ENCODE measurements at places on chromosomes 11 and 22.

GRCh38 chr11:80349997-80350396, 909.2 kb upstream of the TENM4 start:
- DNase-seq: no peak

DNA sequence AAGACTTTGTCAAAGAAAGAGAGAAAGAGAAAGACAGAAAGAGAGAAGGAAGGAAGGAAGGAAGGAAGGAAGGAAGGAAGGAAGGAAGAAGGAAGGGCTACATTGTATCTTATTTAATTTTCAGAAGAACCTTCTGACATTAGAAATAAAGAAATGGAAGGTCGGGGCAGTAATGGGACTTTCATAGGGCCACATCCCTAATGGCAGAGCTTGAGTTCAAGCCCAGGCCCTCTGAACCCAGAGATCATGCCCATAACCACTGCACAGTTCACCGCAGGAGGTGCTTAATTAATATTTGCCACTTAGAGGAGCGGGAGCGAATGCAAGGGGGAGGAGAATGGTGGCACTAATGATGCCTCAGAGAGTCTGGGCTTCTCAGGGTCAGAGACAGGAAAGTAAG, 233.3 kb downstream of the MN1 start:
- no peak for DNase-seq

DNA sequence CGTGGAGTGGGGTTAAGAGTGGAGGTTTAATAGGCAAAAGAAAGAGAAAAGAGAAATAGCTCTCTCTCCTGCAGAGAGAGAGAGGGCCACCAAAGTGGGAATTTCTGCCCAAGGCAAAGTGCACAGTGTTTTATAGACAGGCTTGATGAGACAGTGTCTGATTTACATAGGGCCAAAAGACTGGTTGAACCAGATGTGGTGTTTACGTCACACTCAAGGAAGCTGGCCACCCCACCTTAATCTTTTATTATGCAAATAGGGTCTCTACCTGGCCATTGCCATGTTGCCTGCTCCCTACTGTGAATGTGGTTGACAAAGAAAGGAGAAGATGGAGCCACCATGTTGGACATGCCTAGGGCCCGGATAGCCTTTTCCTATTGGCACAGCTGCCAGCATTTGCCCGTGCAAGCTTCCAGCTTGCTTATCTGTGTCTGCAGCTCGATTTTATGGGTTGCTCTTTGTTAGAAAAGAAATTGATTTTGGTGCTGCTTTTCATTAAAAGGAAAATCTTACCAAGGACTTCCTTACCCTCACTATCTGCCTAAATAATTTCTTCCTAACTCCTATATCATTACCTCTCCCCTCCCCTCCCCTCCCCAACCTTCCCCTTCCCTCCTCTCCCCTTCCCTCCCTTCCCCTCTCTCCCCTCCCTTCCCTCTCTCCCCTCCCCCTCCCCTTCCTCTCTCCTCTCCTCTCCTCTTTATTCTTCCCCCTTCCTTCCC, 436.0 kb downstream of the NELL1 start:
- DNase-seq: no peak

- no peak for DNase-seq
Observed at GRCh38 chr11:66470015-66470414, 3.3 kb downstream of the PELI3 start.

DNA sequence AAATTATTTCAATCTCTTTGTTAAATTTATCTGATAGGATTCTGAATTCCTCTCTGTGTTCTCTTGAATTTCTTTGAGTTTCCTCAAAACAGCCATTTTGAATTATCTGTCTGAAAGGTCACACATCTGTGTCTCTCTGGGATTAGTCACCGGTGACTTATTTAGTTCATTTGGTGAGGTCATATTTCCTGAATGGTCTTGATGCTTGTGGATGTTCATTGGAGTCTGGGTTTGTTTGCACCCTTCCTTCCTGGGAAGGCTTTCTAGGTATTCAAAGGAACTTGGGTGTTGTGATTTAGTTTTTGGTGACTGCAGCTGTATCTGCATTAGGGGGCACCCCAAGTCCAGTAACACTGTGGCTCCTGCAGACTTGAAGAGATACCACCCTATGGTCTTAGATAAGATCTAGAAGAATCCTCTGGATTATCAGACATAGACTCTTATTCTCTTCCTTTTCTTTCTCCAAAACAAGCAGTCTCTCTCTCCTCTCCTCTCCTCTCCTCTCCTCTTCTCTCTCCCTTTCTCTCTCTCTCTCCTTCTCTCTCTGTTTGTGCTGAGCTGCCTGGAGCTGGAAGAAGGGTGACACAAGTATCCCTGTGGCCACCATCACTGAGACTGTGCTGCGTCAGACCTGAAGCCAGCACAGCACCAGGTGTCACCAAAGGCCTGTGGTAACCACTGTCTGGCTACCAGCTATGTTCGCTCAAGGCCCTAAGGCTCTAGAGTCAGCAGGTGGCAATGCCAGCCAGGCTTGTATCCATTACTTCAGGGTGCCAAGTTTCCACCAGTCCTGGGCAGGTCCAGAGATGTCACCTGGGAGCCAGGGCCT, 3.3 kb upstream of the HEPN1 start:
- no peak for DNase-seq

- no peak for DNase-seq
Observed at GRCh38 chr11:36608491-36609199, 10.6 kb upstream of the RAG2 start.

GRCh38 chr11:68841718-68842426, at the start of gene CPT1A:
TSS of gene CPT1A (minus strand) at chr11:68841916. CDS start at chr11:68815474, 26,442 bp downstream.
- DNase-seq: peak; percentile 67

- DNase-seq: peak; percentile 68
Observed at GRCh38 chr11:111422494-111423249, 43.6 kb upstream of the POU2AF1 start.

DNA sequence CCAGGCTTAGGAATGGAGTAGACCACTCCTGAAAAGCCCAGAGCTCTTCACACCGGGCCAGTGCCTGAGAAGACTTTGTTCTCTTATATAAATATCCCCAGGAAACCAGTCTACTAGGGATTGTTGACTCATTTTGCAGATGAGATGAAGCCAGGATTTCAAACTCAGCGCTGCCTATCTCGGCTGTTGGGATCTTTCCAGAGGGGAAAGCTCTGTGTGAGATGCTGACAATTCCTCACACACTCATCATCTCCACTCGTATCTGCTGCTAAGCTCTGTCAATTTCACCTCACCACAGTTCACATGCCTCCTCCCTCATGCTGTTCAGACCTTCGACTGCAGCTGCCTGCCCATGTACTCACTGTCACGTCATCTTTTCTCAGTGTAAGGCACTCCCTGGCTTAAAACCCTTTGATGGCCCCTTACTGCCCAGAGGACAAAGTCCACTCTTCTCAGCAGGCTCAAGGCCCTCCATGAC, 12.5 kb downstream of the USH1C start:
- no peak for DNase-seq

DNA sequence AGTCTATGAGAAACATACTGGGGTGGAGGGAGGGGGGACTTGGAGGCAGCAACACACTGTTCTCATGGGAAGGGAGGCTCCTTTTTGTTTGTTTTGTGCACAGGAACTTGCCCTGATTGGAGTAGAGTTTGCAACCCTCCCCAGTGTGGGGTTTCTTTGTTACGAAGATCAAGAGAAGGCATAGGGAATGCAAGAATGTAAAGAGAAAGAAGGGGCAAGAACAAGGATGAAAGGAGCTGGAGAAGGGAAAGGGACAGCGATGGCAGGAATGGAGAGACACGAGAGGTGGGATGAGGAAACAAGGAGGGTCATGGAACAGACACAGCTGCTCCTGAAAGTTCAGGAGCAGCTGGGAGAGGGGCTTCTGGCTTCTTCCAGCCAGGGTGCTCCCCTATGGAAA, 611.7 kb downstream of the NTM start:
- no peak for DNase-seq

DNA sequence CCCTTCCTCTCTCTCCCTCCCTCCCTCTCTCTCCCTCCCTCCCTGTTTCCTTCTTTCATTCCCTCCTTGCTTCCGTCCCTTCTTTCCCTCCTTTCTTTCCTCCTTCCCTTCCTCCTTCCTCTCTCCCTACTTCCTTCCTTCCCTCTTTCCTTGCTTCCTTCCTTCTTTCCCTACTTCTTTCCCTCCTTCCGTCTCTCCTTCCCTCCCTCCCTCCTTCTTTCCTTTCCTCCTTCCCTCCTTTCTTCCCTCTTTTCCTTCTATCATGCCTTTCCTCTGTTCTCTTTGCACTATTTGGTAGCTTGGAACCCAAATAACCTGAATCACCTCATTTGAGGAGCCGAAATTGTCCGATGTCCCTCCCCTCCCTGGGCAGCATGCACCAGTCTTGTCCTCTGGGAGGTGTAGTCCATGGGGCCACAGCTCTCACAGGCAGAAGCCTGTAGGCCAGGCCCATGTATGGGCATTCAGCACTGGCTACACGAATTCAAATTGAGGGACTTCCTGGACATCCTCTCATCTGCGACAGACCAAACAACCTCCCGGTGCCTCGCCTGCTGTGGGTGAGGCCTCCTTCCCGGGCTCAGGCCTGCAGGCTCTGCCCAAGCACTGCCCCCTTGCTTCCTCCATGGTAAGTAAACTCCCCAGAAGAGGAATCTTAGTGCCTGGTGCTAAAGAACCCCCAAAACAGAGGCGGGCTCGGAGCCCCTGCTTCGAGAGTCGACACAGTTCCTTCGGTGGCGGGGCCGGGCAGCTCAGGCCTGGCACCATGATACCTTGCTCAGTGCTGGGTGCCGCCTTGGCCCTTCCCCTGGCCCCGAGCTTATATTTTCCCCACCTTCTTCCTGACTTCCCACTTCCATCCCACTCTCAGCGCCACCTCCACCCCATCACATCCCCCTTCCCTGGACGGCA, 454.1 kb upstream of the CADM1 start:
- DNase-seq: no peak

- DNase-seq: peak; percentile 67
Observed at GRCh38 chr22:20606041-20606783, 98.8 kb downstream of the MED15 start.

DNA sequence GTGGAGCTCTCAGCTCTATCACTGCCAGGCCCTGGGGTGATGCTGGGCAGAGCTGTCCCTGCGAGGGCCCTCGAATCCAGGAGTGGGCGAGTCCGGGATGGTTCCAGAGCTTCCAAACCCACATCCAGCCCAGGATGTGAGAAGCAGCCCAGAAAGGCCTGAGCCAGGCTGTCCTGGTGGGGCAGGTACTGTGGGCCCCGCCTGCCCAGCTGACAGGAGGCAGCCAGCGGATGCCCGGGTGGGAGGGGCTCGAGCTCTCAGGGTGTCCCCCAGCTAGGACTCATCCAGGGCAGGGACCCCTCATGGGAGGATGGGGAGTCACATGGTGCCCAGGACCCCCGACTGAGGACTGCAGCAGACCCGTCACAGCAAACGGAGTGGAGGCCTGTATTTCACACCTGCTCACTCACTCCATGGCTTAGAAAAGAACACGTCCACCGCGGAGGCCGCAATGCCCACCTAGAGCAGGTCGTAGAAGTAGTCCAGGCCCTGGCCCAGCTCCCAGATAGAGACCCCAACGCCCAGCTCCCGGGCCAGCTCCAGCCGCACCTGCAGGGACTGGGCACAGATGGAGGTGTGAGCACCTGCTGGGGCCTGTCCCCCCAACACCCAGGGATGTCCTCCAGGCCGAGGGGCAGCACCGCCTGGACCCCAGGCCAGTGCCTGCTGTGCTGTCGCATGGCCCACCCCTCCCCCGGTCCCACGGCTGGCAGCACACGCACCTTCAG, 26.9 kb downstream of the TSPAN4 start:
- no peak for DNase-seq

GRCh38 chr11:95915051-95915450, 8.9 kb downstream of the MTMR2 start:
- no peak for DNase-seq

DNA sequence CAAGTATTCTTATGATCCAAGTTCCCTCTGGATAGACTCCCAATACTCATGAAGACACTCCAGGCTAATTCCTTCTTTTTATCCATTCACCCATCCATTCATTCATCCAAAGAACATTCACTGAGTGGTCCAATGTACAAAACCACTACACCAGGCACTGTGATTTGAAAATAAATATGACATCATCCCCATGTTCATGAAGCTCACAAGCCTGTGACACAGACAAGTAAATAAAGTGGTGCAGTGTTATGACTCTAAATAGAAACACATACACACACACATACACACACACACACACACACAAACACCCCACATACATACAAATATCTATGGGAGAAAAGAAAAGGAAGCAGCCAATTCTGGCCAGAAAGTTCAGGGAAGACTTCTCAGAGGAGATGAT, 35.5 kb downstream of the MTMR2 start:
- DNase-seq: no peak

DNA sequence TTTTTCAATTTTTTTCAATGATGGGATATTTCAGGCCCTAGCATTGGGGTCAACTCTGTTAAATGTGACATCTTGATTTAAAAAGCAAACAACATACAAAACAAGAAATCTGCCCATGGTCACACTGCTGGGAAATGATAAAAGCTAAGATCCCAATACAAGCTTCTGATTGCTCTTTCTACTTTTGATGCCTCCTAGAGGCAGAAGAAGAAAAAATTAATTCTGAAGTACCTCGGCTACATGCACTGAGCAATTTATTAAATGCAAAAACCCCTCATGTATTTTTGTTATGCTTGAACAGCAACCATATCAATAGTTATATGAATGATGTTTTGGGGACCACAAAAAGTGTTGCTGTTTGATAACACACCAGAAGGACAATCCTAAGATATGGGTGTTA, 342.1 kb upstream of the NARS2 start:
- DNase-seq: no peak

DNA sequence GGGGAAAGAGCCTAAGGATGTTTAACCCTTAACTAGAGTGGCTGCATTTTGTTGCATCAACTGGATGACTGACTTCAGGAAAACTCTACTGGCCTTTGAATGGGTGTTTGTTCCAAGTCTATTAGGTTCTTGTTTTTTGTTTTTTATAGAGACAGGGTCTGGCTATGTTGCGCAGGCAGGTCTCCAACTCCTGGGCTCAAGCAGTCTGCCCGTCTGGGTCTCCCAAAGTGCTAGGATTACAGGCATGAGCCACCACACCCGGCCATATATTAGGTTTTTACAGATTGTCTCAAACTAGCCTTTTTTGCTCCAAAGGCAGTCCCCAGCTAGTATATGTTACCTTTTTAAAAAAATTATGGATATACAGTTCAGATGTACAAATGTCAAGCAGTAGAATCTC, 1.1 kb downstream of the SMARCB1 start:
- DNase-seq: no peak

DNA sequence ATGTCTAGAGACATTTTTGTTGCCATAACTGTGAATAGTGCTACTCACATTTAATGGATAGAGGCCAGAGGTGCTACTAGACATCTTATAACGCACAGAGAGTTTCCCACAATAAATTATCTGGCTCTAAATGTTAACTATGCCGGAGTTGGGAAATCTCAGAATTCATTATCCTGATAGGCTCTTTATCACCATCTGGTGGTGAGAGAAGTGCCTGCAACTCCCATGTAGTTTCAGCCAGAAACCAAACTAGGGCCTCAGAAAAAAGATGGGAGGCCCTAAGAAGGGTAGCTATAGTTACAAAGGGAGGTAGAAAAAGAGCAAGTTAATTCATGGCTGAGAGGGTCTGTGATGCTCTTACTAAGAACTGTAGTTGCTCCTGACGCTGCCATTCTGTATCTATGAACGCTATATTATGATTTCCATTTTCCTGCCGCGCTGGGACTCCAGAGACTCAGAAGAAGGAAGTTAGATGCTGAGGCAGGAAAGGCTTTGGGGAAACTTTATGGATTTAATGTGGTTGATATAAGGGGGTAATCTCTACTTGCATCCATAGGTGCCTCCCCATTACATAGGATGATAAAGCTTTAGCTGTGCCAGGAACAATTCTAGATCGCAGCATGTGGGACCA, 22.9 kb upstream of the MRPL17 start:
- peak; percentile 23 for DNase-seq
